ENCODE measurements at places on chromosomes 2 and 18.

- DNase-seq = no peak
Observed at GRCh38 chr2:6441800-6442199, 423.9 kb downstream of the CMPK2 start.

GRCh38 chr18:57806978-57807285, 3.8 kb upstream of the ATP8B1 start:
- no peak for DNase-seq

DNA sequence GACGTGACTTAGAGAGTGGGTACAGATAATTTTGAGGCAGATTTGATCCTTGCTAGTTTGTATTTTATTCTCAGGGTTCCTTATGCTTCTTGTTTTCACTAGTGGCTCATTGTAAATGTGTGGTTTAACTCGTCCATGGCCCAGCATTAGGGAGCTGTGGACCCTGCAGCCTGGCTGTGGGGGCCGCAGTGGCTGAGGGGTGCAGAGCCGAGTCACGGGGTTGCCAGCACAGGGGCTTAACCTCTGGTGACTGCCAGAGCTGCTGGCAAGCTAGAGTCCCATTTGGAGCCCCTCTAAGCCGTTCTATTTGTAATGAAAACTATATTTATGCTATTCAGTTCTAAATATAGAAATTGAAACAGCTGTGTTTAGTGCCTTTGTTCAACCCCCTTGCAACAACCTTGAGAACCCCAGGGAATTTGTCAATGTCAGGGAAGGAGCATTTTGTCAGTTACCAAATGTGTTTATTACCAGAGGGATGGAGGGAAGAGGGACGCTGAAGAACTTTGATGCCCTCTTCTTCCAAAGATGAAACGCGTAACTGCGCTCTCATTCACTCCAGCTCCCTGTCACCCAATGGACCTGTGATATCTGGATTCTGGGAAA, 269.9 kb downstream of the MYT1L start:
- no peak for DNase-seq

DNA sequence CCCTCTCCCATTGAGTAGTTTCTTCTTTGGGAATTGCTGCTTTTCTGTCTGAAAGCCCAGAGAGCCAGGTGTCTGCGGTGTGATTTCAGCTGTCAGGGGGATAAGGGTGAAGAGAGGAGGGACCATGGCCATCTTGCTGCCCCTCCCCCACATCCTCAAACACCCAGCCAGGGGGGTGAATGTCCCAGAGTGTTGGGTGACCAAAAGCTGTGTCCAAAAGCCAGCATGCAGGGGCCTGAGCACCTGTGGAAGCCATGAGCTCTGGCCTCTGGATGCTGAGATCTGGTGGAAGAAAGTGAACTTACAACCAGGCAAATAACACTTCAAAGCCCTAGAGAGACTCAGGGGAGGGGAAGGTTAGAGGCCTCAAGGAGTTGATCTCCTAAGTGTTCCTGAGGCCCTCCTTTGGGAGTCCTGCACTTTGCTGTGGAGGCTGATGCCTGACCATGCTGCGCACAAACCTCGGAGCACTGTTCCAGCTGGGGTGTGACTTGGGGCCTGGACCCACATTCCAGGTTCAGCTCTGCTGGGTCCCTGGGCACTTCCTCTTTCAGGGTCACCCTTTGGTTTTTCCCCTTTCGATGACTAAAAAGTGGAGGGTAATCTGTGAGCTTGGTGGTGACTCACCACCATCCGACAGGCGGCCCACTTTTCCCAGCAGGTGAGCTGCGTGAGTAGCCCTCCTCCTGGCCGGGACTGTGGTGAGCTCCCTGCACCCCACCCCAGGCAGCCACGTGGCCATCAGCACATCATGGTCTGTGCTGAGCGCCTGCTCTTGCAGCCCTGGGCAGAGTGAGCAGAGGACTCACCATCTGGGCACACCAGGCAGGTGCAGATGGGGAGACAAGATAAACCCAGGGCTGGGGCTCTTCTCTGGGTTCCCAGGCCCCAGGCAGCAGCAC, 66.8 kb upstream of the FOSL2 start:
- no peak for DNase-seq

- no peak for DNase-seq
Observed at GRCh38 chr2:159149747-159150146, 136.8 kb downstream of the WDSUB1 start.

DNA sequence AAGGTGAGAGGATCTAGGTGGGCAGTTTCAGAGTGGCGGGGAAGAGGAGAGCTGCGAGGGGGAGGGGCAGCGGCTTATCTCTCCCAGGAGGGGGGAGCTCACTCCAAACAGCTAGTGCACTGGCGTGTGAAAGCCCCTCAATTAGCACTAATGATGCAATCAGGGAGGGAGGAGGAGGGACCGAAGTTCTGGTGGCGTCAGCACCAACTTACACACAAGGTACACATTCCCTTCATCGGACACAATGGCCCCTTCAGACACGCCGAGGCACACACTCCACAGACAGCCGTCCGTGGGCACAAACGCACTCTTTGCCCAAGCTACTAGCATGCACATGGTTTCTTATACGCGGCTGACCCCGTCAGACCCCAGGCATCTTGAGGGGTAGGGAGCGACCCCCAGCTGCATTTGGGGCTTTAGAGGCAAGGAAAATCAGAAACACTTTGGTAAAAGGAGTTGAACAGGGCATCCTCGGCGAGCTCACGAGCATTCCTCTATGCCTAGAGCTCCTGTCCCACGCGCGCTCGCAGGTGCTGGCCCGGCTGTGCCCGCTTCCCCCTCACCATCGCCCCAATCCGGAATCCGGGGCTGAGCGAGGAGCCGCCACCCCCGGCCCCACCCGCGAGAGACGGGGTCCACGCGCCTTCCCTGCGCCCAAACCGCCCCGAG, 868 bp upstream of the PKDCC start:
- no peak for DNase-seq

- DNase-seq = no peak
Observed at GRCh38 chr2:43127208-43127940, 99.0 kb downstream of the ZFP36L2 start.

DNA sequence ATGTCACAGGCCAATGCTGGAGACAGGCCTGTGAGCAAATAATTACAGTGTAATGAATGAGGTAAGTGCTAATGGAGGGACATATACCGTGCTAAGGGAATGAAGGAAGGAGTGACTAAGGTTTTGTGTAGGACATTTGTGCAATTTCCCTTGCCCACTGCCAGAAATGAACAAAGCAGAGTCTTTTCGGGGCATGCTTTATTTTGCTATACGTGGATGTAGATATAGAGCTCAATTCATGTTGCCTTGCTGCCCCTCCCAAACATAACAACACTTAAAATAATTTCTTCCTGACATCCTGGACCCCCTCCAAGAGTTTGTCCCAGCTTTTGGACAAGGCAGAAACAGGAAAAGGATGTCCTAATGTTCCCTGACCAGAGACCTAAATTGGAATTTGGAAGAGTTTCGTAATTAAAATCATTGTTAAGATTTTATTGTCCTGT, 23.7 kb upstream of the CD28 start:
- no peak for DNase-seq

GRCh38 chr2:16018277-16019059, 78.1 kb downstream of the MYCN start:
- no peak for DNase-seq

DNA sequence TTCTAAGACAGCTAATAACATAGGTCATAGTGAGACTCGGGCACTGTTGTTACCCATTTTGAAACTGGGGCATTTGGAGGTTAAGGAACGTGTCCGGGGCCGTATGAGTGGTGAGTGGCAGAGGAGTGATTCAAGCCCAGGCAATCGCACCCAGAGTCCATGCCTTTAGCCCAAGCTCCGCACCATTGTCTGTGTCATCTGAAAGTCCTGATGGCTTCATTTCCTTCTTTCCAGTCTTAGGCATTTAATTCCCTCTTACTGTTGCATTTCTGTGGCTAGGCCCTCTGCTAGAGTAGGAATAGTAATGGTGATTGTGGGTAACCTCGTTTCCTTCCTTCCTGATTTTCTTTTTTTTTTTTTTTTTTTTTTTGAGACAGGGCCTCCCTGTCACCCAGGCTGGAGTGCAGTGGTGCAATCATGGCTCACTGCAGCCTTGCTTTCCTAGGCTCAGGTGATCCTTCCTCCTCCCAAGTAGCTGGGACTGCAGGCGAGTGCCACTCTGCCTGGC, 49.8 kb upstream of the ASB1 start:
- DNase-seq = no peak
